H1 (cell line): ENCODE measurements at places on chromosomes 16 and 17.
A peak's percentile ranks its signal among the peaks of the same experiment; 100 is the strongest.

GRCh38 chr16:13426269-13426668 is 493.7 kb upstream of the ERCC4 start:
- DNase-seq: no peak
- no peaks in the 10 kb centered on the region for H3K36me3 ChIP-seq
- no peak overlapping the region for H3K4me3 ChIP-seq
- no peak overlapping the region for H3K27ac ChIP-seq

DNA sequence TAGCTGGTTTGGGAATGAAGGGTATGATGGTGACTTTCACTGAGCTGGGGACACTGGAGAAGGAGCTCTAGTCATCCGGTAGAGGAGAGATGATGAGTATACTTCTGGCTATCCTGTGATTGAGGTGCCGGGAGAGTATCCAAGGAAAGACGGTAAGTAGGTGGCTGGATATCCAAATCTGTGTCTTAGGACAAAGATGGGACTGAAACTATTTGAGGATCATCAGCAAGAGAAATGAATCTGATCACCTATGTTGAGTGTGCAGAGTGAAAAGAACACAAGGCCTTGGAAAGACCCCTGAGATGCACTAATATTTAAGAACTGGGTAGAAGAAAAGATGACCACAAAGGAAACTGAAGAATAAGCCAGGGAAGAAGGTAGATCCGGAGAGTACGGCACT is 1.0 kb downstream of the NACA2 start:
- H3K36me3 ChIP-seq: no peaks in the 10 kb centered on the region
- no peak for DNase-seq
- no peak overlapping the region for H3K4me3 ChIP-seq
- no peaks in the 10 kb centered on the region for H3K27me3 ChIP-seq
- H3K4me1 ChIP-seq: no peaks in the 10 kb centered on the region

- H3K4me1 ChIP-seq: no peaks in the 10 kb centered on the region
- no peaks in the 10 kb centered on the region for H3K36me3 ChIP-seq
- H3K4me3 ChIP-seq: no peak overlapping the region
- DNase-seq: no peak
- H3K27me3 ChIP-seq: no peaks in the 10 kb centered on the region
Observed at GRCh38 chr17:45666046-45666600, 118.0 kb upstream of the CRHR1 start.

DNA sequence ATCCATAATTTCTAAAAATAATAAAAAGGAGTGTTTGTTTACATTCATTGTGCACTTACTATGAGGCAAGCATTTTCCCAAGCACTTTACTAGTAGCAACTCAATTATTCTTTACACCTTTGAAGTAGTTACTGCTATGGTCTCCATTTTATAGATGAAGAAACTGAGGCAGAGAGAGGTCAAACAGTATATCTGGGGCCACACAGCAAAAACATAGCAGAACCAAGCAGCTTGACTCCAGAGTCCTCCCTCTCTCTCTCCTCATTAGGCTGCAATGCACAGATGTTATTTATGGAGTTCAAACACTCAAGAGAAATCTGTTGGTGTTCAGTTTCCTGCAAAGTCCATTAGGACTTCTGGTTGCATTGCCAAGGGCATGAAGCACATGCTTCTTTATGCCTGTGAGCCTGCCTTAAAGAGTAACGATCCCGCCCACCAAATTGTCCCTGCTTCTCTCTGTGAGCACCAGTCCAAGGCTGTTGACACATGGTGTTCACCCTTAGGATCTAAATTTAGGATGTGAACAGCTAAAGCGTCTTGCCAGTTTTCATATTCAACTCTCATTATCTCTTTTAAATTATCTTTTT is 44.0 kb downstream of the GPRC5B start:
- H3K4me3 ChIP-seq: no peak overlapping the region
- no peaks in the 10 kb centered on the region for H3K36me3 ChIP-seq
- no peak for DNase-seq
- H3K27me3 ChIP-seq: no peaks in the 10 kb centered on the region
- H3K27ac ChIP-seq: no peak overlapping the region

DNA sequence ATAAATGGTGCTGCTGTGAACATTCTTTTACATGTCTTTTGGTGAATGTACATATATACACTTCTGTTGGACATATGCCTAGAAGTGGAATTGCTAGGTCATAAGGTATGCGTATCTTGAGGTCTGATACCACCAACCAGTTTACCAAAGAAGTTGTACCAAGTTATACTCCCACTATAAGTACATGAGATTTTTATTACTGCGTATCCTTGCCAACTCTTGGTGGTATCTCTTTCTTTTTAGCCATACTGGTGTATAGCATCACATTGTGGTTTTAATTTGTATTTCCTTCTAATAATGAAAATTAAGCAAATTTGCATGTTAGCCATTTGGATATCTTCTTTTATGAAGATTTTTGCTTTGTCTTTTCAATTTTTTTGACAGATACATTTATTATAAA is 80.5 kb downstream of the ATF7IP2 start:
- DNase-seq: no peak
- no peak overlapping the region for H3K4me3 ChIP-seq
- H3K27ac ChIP-seq: no peak overlapping the region
- no peaks in the 10 kb centered on the region for H3K4me1 ChIP-seq
- H3K36me3 ChIP-seq: no peaks in the 10 kb centered on the region

- no peak overlapping the region for H3K4me3 ChIP-seq
- no peaks in the 10 kb centered on the region for H3K36me3 ChIP-seq
- H3K4me1 ChIP-seq: peaks cover 4% of the 10 kb centered on the region; the same call in 1 of the 2 replicates
- no peaks in the 10 kb centered on the region; the same call in 1 of the 2 replicates for H3K27me3 ChIP-seq
Observed at GRCh38 chr16:17313793-17314547, 156.8 kb downstream of the XYLT1 start.

GRCh38 chr16:49398761-49399160 is 25.2 kb downstream of the C16orf78 start:
- H3K36me3 ChIP-seq: no peaks in the 10 kb centered on the region
- no peaks in the 10 kb centered on the region for H3K4me1 ChIP-seq
- no peak overlapping the region for H3K27ac ChIP-seq
- no peaks in the 10 kb centered on the region for H3K27me3 ChIP-seq

DNA sequence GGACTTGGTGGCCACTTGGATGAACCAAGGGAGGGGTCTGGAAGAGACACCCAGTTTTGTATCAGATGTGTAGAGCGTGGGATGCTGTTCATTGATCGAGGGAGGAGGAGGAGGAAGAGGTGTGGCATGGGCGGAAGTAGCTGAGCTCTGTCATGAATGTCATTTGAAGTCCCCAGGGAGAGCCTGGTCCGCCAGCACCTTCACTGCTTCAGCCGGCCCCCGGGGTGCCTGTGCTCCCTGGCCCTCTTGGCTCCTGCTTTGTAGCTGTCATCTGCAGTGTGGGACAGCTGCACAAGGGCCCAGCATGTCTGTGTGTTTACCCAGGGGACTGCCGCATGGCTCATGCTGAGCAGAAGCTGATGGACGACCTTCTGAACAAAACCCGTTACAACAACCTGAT is 75.4 kb upstream of the RBL2 start:
- H3K4me1 ChIP-seq: no peaks in the 10 kb centered on the region
- no peaks in the 10 kb centered on the region for H3K27me3 ChIP-seq
- no peak overlapping the region for H3K27ac ChIP-seq
- H3K36me3 ChIP-seq: no peaks in the 10 kb centered on the region

- peaks cover 3% of the 10 kb centered on the region; the same call in 1 of the 2 replicates for H3K36me3 ChIP-seq
- no peak for DNase-seq
- 0 out of 2 replicates have a peak overlapping the region, but pooled peaks have one; percentile 14 for H3K27ac ChIP-seq
- no peaks in the 10 kb centered on the region for H3K27me3 ChIP-seq
- H3K4me1 ChIP-seq: no peaks in the 10 kb centered on the region
Observed at GRCh38 chr16:87345726-87346424, 28.7 kb upstream of the C16orf95 start.

GRCh38 chr17:79315358-79316105 is 240.9 kb downstream of the ENGASE start:
- H3K36me3 ChIP-seq: no peaks in the 10 kb centered on the region
- no peak for DNase-seq
- H3K27me3 ChIP-seq: no peaks in the 10 kb centered on the region
- H3K4me1 ChIP-seq: peaks cover 2% of the 10 kb centered on the region; the same call in 1 of the 2 replicates

DNA sequence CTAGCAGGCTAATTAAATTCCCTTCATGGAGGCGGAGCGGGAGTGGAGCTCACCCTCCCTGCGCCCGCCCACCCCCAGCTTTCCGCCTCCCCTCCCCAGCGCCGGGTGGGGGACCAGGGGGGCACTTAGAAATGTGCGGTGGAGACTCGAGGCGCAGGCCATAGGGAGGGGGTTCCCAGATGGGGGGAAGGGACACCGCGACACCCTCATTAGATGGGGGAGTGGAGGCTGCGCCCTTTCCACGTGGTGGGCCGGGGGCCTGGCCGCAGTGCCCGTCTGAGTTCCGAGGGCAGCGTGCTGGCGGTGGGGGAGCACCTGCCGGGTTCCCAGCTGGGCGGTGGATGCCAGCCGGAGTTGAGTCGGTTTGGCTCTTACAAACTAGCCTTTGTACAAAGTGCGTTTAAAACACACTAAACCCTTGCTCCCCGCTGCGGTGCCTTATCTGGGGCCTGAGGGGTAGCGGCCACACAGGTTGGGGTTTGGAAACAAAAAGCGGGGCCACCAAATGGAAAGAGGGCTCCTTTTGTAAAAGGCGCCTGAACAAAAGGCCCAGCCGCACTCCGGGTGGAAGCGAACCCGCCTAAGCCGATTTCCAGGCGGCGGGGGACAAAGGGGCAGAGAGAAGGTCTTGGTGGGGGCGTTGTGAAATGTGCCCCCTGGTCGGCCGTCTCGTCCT is 1.4 kb downstream of the GSE1 start:
- peaks cover 46% of the 10 kb centered on the region for H3K4me1 ChIP-seq
- H3K36me3 ChIP-seq: no peaks in the 10 kb centered on the region; the same call in 1 of the 2 replicates
- H3K27ac ChIP-seq: no peak overlapping the region
- DNase-seq: no peak

DNA sequence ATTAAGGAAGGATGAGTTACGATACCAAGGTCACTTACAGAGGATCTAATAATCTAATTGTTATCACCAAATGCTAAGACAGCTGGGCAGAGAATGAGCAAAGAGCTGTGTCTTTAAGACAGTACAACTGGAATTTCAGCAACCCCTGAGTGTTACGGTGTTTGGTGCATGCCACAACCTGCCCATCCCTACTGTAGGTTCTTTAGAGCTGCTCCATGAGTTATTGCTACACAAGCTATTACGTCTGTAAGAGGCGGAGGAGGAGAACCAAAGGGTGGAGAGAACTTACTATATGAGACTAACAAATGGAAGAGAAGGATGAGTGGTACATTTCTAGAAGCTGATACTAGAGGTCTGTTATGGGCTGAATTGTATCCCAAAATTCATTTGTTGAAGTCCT is 14.2 kb upstream of the C17orf78 start:
- no peaks in the 10 kb centered on the region for H3K36me3 ChIP-seq
- no peaks in the 10 kb centered on the region for H3K27me3 ChIP-seq
- H3K4me1 ChIP-seq: peaks cover 12% of the 10 kb centered on the region; the same call in 1 of the 2 replicates
- no peak overlapping the region for H3K27ac ChIP-seq

DNA sequence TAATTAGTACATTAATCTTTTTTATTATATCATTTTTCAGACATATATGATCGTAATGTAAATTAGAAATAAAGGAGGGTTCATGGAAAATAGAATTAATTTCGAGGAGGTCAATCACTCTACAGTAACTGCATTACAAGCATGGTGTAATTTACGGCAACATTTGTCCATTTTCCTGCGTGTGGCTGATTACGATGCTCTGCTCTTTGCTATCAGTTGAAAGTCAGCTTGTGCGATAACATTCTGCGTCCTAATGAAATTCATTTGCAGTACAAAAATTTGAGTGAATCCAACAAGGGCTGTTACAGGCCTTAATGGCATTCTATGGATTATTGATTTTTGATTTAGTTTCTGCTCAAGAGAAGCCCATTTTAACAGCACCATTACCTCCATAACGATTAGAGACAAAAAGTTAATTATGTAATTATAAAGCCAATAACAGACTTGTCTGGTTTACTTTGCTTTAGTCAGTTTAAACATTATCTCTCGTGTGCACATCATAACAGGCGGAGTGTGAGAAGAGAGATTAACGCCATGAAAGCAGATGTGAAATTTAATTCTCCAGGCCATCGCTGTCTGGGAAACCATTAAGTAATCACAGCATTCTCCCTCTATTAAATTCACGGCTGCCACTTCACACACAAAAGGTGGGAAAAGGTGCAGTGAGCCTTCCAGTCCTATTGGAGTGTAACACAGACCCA is 256.4 kb upstream of the IRX3 start:
- H3K27me3 ChIP-seq: no peaks in the 10 kb centered on the region
- no peaks in the 10 kb centered on the region for H3K36me3 ChIP-seq
- no peak for DNase-seq
- H3K27ac ChIP-seq: no peak overlapping the region
- peaks cover 2% of the 10 kb centered on the region; the same call in 1 of the 2 replicates for H3K4me1 ChIP-seq

DNA sequence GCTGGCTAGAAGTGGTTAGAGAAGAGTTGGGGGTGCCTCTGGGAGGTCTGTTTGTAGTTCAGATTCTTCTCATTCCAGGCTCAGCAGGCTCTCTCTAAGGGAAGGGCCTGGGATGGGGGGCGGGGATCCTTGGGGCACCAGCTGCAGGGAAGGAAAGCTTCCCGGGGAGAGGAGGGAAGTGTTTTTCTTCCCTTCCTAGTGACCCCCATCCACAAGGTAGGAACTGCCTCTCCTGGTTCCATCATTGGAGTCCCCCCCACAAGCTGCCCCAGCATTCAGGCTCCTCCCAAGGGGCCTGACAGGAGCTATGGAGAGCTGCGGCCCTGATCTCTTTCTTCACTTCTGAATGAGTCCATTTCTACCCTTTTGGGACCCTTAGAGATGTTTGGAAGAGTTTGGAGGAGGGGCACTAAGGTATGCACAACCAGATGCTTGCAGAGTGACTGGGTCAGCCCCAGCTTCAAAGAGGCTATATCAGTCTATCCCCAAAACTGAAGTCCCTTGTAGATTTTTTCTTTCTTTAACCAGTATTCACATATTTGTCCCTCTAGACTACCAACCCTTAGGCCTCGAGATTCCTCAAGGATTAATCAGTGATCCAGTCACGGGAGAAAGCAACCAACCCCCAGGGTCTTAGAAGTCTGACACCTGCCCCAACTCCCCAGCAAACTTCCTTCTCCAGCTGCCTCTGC is 13.9 kb upstream of the FZD2 start:
- peaks cover 10% of the 10 kb centered on the region for H3K27me3 ChIP-seq
- peaks cover 56% of the 10 kb centered on the region for H3K4me1 ChIP-seq
- peak overlapping the region; percentile 24; the same call in 1 of the 2 replicates for H3K4me3 ChIP-seq

- H3K36me3 ChIP-seq: no peaks in the 10 kb centered on the region
- H3K4me3 ChIP-seq: no peak within 1 kb of the TSS
- DNase-seq: no peak
Observed at GRCh38 chr16:88977018-88977811, at the start of gene CBFA2T3. Gene CBFA2T3 (minus strand): TSS chr16:88977207. CDS start chr16:88976807, 400 bp downstream.

DNA sequence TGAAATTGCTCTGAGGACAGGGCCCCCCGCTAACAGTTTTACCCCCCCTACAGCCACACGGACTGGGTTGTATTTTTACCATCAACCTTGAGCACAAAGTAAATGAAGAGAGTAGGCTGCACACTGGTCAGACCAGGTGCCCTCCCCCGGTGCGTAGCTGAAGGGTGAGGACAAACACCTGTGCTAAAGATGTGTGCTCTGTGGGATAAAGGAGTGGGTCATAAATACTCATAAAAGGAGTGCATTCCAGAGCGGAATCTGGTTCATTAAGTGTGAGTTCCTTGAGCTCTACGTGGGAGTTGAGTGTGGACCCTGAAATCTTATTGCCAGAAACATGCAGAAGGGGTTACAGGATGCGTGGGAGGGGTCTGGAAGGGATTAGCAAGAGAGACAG is 217.0 kb downstream of the CCDC182 start:
- H3K36me3 ChIP-seq: no peaks in the 10 kb centered on the region
- H3K27me3 ChIP-seq: no peaks in the 10 kb centered on the region
- no peak overlapping the region for H3K4me3 ChIP-seq
- DNase-seq: no peak
- peak overlapping the region; percentile 26; the same call in 1 of the 2 replicates for H3K27ac ChIP-seq

- H3K27me3 ChIP-seq: no peaks in the 10 kb centered on the region
- DNase-seq: no peak
- no peak overlapping the region for H3K27ac ChIP-seq
- no peak overlapping the region for H3K4me3 ChIP-seq
- H3K4me1 ChIP-seq: no peaks in the 10 kb centered on the region
Observed at GRCh38 chr16:11857161-11857560, 5.8 kb upstream of the RSL1D1 start.
